IMR-90 (cell line): ENCODE measurements at places on chromosomes 13 and 19.

- H3K27ac ChIP-seq: no peak overlapping the region
- H3K4me3 ChIP-seq: no peak overlapping the region
- no peaks in the 10 kb centered on the region for H3K36me3 ChIP-seq
- no peaks in the 10 kb centered on the region for H3K27me3 ChIP-seq
- peak; percentile 12 for DNase-seq
These were observed 1124.9 kb downstream of the EFNB2 start for GRCh38 chr13:105410602-105411001.

DNA sequence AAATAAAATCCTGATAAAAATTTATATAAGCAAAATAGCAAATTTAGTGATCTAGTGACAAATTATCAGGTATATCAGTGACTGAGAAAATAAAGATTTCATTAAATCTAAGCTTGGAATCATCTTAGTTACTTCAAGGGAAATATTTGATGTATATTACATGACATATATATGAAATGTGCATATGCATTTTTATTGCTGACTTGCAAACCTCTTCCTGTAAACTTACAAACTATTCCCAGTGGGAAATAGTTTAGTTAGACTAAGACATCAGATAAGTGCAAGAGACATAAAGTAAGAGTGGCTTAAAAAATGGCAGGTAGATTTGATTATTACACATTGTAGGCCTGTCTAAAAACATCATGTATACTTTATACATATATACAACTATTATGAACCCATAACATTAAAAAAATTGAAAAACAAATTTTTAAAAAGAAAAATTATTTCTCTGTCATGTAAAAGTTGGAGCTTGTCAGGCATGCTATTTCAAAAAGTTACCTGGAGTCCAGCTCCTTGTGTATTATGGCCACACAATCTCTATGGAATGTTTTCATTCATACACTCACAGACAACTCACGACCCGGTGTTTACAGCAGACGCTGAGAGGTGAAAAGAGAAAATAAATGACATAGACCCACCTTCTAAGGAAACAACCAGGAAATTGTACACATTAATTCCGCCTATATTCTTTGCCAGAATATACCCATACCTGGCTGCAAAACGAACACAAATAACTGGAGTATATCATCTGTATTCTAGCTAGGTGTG, 724.5 kb downstream of the SLITRK6 start:
- H3K27ac ChIP-seq: no peak overlapping the region
- DNase-seq: no peak
- H3K4me1 ChIP-seq: no peaks in the 10 kb centered on the region
- H3K27me3 ChIP-seq: no peaks in the 10 kb centered on the region

DNA sequence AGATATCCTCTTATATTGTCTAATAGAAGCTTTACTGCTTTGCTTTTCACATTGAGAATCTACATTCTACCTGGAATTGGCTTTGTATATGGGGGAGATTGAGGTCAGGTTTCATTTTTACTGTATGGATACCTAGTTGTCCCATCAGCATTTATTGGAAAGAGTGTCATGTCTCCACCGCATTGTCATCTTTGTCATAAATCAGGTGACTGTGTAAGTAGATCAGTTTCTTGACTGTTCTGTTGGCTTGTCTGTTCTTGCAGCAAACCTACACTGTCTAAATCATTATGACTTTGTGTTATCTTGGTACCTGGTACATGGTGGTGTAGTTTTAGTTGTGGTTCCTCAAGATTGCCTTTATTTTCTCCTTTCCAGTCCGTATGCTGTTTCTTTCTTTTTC, 5.8 kb downstream of the URI1 start:
- H3K4me3 ChIP-seq: no peak overlapping the region
- H3K27ac ChIP-seq: no peak overlapping the region
- peaks cover 8% of the 10 kb centered on the region for H3K4me1 ChIP-seq
- DNase-seq: no peak
- peaks cover 2% of the 10 kb centered on the region; the same call in 1 of the 2 replicates for H3K36me3 ChIP-seq
- H3K27me3 ChIP-seq: no peaks in the 10 kb centered on the region

- peak overlapping the region; percentile 42 for H3K4me3 ChIP-seq
- DNase-seq: no peak
- H3K36me3 ChIP-seq: peaks cover 7% of the 10 kb centered on the region
- no peaks in the 10 kb centered on the region for H3K27me3 ChIP-seq
These were observed 2.3 kb downstream of the PRKD2 start for GRCh38 chr19:46714444-46715106.

- no peak overlapping the region for H3K27ac ChIP-seq
- H3K4me3 ChIP-seq: no peak overlapping the region
- H3K4me1 ChIP-seq: no peaks in the 10 kb centered on the region
- no peaks in the 10 kb centered on the region for H3K27me3 ChIP-seq
- H3K36me3 ChIP-seq: no peaks in the 10 kb centered on the region
These were observed 431.5 kb downstream of the FGF14 start for GRCh38 chr13:101970341-101970740.
